ENCODE measurements at places on chromosomes 2 and 18. TPM values are rescaled to one million over a fixed set of nuclear protein-coding genes. Genes with fewer than 3 reads are reported as not detected.

DNA sequence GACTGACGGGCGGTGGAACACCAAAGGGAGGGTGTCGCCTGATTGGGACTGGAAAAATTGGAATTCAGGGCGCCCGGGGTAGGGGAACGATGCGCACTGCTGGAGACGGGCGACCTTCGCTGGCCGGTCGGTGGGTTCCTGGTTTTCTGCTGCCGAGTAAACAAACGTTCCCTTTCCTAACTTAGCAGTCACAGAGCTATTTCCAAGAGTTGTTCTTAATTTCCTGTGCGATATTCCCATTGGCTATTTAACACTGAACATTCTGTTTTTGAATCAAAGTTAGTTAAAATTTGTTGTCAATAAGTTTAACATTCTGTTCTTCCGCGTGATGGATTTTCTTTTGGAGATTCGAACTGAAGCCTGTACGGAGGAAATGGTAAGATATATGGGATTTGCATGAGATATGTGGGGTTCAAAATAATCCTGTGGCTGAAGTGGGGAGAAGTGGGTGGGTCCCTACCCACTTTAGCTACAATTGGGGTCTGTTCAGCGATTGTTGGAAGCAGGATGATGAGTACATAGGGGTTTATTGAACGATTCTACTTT is 862 bp downstream of the C18orf54 start:
- H3K4me1 ChIP-seq = peaks cover 12% of the 10 kb centered on the region
- peak overlapping the region; percentile 64 for H3K27ac ChIP-seq
- H3K27me3 ChIP-seq = no peaks in the 10 kb centered on the region
- H3K4me3 ChIP-seq = peak overlapping the region; percentile 77
- DNase-seq = no peak

DNA sequence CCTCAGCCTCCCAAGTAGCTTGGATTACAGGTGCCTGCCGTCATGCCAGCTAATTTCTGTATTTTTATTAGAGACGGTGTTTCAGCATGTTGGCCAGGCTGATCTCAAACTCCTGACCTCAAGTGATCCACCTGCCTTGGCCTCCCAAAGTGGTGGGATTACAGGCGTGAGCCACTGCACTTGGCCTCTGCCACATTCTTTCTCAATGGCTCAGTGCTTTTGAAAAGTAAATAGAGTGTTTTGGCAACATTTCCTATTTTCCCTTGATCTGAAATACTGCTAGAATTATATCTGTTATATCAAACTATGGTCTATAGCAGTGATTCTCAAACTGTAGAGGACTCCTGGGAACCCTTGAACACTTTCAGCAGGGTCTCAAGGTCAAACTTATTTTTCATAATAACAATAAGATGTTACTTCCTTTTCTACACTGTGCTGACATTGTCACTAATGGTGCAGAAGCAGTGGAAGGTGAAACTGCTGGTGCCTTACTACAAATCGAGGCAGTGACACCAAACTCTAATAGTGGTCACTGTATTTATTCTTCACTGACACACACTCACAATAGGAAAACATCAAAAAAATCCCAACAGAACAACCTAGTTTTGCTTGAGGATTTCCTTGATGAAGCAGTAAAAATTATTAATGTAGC is 10.6 kb downstream of the DAW1 start:
- H3K36me3 ChIP-seq = no peaks in the 10 kb centered on the region
- no peaks in the 10 kb centered on the region for H3K27me3 ChIP-seq
- no peak overlapping the region for H3K27ac ChIP-seq
- no peaks in the 10 kb centered on the region for H3K4me1 ChIP-seq
- H3K4me3 ChIP-seq = no peak overlapping the region
- DNase-seq = no peak

The ORC4 gene
- total RNA-seq = 24.5 TPM

The CYP1B1 gene
- 20.8 TPM for total RNA-seq

DNA sequence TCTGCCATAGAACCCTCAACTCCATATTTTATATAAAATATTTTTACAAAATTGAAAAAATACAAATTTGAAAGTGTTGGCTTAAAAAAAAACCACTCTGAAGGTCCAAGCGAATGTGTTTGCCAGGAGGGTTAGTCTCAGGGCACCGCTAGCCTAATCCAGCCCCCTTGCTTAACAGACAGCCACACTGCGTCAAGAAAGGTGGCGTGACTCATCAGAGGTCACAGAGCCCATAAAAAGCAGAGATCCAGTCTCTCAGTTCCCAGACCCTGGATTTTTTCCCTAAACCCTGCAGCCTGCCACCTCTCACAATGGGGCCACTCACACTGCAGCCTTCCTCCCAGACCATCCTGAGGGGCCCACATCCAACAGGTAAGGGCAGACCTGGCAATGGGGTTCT is 3.9 kb upstream of the TNS1 start:
- peaks cover 21% of the 10 kb centered on the region for H3K4me1 ChIP-seq
- peaks cover 24% of the 10 kb centered on the region for H3K27me3 ChIP-seq
- no peak overlapping the region for H3K4me3 ChIP-seq
- no peak overlapping the region for H3K27ac ChIP-seq
- no peaks in the 10 kb centered on the region for H3K36me3 ChIP-seq

DNA sequence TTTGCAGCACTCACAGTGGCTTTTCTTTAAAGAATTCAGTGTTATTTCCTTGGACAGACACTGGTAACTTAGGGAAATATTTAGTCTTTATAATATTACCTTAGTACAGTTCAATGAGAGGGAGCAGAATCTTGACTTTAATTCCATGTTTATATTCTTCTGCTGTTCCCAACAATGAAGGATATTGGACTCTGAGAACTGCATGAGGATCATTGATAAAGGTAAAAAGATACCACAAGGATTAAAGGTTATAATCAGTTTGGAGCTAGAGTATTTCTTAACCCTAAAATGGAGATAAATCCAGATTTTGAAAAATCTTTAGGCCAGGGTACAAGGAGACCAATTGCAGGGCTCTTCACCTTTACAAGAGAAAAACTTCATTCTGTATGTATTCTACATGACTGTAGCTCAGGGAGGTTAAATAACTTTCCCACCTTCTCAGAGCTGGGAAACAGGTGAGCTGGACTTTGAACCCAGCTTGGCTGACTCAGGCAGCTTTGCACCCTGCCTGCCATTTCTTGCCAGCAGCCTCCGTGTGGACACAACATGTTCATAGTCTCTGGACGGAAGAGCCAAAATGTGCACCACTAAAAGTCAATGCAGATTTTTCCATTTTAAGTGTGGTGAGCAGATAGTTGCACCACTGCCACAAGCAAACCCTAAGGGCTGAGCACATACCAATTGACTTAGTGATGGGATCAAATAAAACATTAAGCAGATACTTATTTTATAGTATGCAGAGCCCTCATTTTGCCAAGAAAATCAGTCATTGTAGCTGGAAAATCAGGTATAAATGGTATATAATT is 26.7 kb downstream of the UPP2 start:
- H3K36me3 ChIP-seq = no peaks in the 10 kb centered on the region
- H3K27ac ChIP-seq = no peak overlapping the region
- no peak overlapping the region for H3K4me3 ChIP-seq
- no peak for DNase-seq
- H3K4me1 ChIP-seq = no peaks in the 10 kb centered on the region

The DNAJC5G gene
- not detected for total RNA-seq

GRCh38 chr2:24461685-24462084 is 29.4 kb upstream of the NCOA1 start:
- no peak overlapping the region for H3K27ac ChIP-seq
- no peak overlapping the region for H3K4me3 ChIP-seq
- no peak for DNase-seq
- H3K27me3 ChIP-seq = no peaks in the 10 kb centered on the region

The FHOD3 gene
- 24.1 TPM for total RNA-seq

DNA sequence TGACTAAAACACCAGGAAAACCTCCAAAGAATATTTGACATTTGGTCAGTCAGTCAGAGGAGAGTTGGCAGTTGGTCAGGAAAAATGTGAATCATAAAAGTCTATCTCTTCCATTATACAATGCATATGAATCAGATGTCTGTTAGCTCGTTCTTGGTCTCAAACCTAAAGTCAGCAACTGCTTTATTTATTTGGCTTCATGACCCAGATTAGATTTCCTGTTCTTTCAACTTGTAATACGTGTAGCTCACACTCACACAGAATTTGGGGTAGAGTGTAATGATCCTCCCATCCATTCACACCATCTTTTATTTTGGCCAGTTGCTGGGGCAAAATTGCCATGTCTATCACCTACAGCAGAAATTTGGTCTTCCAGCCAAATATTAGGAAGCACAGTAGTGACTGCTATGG is 81.9 kb upstream of the COL5A2 start:
- no peaks in the 10 kb centered on the region for H3K27me3 ChIP-seq
- H3K27ac ChIP-seq = no peak overlapping the region
- H3K4me1 ChIP-seq = no peaks in the 10 kb centered on the region

- H3K4me1 ChIP-seq = no peaks in the 10 kb centered on the region
- H3K27ac ChIP-seq = no peak overlapping the region
- no peaks in the 10 kb centered on the region for H3K27me3 ChIP-seq
- no peak for DNase-seq
- H3K36me3 ChIP-seq = peaks cover 31% of the 10 kb centered on the region
- H3K4me3 ChIP-seq = no peak overlapping the region
Observed at GRCh38 chr2:121408641-121409040, 122.0 kb upstream of the RNU4ATAC start.

The FARP2 gene
- total RNA-seq = 37.9 TPM

- H3K4me3 ChIP-seq = no peak overlapping the region
- no peak overlapping the region for H3K27ac ChIP-seq
- peaks cover 11% of the 10 kb centered on the region for H3K36me3 ChIP-seq
- H3K27me3 ChIP-seq = no peaks in the 10 kb centered on the region
Observed at GRCh38 chr2:11254100-11254536, 90.3 kb downstream of the ROCK2 start.

The PID1 gene
- total RNA-seq = 48.2 TPM

GRCh38 chr2:42874949-42875801 is 82.8 kb upstream of the HAAO start:
- peak overlapping the region; percentile 6 for H3K4me3 ChIP-seq
- peaks cover 66% of the 10 kb centered on the region for H3K4me1 ChIP-seq
- H3K27me3 ChIP-seq = no peaks in the 10 kb centered on the region
- peak overlapping the region; percentile 84 for H3K27ac ChIP-seq
- no peak for DNase-seq
- H3K36me3 ChIP-seq = no peaks in the 10 kb centered on the region

DNA sequence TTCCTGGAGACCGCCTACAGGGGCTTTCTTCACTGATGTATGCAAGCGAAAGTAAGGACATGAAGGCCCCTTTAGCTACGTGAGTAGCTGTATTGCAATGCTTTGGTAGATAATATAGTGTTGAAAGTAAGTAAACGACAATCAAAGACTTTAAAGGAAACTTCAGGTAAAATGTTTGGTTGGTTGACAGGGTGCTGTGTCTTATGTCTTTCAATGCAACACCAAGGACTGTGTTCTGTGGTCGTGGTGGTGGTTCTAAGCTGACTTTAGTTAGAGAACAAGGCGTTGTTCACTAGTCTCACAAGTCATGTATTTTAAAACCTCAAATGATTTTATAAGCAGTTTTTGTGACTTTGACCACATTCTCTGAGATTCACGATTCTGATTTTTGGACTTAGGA is 58.0 kb upstream of the CABYR start:
- peaks cover 12% of the 10 kb centered on the region for H3K4me1 ChIP-seq
- DNase-seq = peak; percentile 62
- peaks cover 23% of the 10 kb centered on the region for H3K36me3 ChIP-seq
- H3K27me3 ChIP-seq = no peaks in the 10 kb centered on the region

DNA sequence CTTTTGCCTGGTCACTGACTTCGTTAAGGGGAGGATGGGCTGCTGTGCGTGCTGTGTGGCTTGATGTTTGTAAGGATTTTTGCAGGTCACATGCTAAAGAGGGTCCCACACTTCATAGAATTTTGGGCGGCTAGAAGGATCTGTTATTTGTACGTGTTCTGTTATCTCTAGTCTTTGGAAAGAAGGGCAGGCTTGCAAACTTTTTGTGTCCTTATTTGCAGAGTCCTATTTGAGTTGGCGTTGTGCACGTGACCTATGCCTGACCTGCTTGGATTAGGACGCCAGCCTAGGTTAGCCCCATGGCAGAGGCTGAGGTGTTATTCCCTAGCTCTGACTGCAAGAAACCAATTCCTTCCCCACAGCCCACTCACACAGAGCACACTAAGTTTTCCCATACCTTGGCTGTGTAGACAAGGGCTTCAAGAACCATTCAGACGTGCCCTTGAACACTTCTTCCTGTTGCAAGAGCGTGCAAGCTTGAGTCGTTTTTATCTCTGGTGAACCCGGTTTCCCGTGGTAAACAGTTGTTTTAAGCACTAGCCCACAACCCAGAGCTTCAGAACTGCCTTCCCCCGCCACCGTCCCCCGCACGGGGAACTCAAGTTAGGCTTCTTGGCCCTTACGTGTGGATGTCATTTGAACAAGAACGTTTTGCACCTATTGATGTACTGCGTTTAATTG is 94.6 kb downstream of the LDLRAD4 start:
- DNase-seq = no peak
- no peaks in the 10 kb centered on the region for H3K4me1 ChIP-seq
- no peaks in the 10 kb centered on the region for H3K36me3 ChIP-seq
- no peak overlapping the region for H3K4me3 ChIP-seq
- H3K27me3 ChIP-seq = no peaks in the 10 kb centered on the region
- H3K27ac ChIP-seq = no peak overlapping the region

The SRD5A2 gene
- not detected for total RNA-seq

The IL37 gene
- total RNA-seq = not detected

The MSH2 gene
- 6.5 TPM for total RNA-seq

The TUBA4B gene
- not detected for total RNA-seq

DNA sequence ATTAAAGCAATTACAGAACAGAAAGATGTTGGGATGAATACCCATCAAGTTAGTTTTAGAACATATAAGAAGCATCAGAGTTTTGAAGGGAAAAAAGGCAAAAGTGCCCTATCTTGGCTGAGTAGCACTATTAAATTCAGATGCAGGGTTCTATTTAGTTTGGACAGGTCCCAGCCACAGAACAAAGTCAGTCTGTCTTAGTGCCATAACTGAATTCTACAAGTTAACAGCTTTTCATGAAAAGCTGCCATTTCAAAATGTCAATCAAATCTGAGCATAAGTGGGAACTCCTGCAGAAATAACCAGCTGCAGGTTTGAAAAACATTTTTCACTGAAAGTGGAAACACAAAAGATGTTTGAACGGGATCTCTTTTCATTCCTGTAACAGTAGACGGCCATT is 160.4 kb downstream of the SRBD1 start:
- no peaks in the 10 kb centered on the region for H3K36me3 ChIP-seq
- no peak for DNase-seq
- no peak overlapping the region for H3K27ac ChIP-seq
- no peak overlapping the region for H3K4me3 ChIP-seq
- H3K4me1 ChIP-seq = peaks cover 8% of the 10 kb centered on the region
- no peaks in the 10 kb centered on the region for H3K27me3 ChIP-seq

The MOCOS gene
- total RNA-seq = 0.98 TPM

GRCh38 chr2:30394096-30394495 is 53.0 kb upstream of the LCLAT1 start:
- no peaks in the 10 kb centered on the region for H3K4me1 ChIP-seq
- H3K36me3 ChIP-seq = no peaks in the 10 kb centered on the region
- no peak for DNase-seq
- H3K27me3 ChIP-seq = no peaks in the 10 kb centered on the region

The PUM2 gene
- 92.5 TPM for total RNA-seq
